ENCODE measurements at places on chromosomes 7 and 10.

- DNase-seq, result no peak
These were observed 2.4 kb upstream of the UNC5B start for GRCh38 chr10:71209731-71210541.

DNA sequence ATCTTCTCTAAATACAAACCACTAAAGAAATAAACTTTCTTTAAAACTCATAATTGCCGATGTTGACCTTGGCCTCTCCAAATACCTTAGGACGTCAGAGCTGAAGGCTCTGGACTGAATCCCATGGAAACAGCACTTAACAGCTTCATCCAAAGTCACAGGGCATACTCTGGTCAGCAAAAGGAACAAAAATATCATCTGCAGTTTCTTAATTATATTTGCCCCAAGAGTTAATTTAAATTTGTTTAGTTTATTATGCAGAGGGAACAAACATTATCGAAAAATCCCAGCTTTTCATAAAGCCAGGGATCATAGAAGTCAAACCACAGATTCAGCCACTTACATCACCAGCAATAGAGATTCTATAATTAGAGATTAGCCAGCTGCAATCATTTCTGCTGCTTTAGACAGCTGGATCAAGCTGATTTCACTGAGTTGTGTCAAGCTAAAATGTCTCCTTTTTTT, 20.5 kb upstream of the FAM13C start:
- no peak for DNase-seq

DNA sequence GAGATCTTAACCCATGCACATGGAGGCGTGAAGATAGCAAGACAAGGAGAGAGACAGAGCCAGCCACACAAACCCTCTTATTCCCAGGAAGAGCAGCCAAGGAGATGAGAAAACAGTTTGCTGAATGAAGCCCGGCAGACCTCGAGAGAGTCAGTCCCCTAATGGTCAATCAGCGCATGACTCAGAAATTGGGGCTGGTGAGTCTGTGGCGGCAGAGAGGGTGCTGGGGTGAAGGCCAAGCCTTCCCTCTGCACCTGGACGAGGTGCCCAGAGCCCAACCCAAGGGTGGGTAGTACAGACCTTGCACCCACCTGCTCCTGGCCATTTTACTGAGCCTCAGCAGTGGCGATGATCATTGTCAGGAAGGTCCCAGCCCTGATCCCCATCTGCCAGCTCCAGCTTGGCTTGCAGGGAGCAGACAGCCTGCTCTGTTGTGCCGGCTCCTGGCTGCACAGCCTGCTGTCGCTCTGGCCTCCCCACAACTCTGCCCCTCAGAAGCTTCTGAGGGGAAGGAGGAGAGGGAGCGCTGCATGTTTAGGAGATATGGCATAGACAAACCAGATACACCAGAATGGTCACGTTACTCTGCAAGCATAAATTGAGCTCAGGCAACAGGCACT, 256.6 kb downstream of the RPS24 start:
- DNase-seq, result no peak

GRCh38 chr10:36450380-36450779, 675.0 kb upstream of the ANKRD30A start:
- no peak for DNase-seq

- DNase-seq, result no peak
These were observed 46.5 kb upstream of the DGKI start for GRCh38 chr7:137893143-137893742.

- DNase-seq, result no peak
These were observed 3.2 kb downstream of the BZW2 start for GRCh38 chr7:16649196-16649595.

DNA sequence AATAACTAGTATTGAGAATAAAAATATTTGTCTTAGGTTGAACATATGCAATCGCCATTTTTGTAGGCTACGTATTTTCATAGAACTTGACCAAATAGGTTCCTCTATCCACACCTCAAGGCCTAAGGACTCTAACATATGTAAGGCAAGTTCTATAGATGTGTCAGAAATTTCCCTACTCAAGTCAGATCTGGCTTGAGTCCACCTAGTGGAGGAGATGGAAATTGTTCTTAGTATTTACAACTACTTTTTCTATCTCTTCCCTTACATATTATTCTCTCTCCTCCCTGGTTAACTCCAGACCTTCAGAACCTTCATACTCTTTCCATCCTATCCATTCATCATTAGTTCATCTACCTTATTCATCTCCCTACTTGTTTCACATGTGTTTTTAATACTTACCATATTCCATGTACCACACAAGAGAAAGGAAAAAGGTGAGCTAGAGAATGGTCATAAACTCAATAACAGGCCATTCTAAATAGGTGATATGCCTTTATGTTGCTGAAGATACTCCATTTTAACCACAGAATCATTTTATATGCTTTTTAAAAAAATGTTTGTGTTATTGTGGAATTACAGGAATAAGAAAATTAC, 174.5 kb upstream of the HDAC9 start:
- DNase-seq, result peak; percentile 38

DNA sequence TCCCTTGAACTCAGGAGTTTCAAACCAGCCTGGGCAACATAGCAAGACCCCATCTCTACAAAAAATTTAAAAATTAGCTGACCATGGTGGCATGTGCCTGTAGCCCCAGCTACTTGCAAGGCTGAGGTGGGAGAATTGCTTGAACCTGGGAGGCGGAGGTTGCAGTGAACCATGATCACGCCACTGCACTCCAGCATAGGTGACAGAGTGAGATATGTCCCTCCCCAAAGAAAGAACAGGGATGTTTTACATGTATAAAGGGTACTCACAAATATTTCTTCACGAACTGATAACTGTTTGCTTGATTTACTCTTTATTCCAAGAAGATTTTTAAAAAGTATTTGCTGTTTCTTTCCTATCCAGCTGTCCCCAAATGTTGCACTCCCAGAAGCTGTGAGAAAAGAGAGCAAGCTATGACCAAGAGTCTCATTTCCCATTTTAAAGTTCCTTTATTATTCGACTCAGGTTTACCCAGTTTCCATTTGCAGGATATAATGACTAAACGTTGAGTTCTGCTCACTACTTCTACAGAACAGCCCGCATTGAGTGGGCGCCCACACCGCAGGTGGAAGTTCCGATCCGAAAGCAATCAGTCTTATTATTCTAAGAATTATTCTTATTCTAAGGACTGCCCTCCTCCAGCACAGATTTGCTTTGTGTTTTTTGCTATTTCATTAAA, 90.7 kb downstream of the APBB1IP start:
- DNase-seq, result no peak

DNA sequence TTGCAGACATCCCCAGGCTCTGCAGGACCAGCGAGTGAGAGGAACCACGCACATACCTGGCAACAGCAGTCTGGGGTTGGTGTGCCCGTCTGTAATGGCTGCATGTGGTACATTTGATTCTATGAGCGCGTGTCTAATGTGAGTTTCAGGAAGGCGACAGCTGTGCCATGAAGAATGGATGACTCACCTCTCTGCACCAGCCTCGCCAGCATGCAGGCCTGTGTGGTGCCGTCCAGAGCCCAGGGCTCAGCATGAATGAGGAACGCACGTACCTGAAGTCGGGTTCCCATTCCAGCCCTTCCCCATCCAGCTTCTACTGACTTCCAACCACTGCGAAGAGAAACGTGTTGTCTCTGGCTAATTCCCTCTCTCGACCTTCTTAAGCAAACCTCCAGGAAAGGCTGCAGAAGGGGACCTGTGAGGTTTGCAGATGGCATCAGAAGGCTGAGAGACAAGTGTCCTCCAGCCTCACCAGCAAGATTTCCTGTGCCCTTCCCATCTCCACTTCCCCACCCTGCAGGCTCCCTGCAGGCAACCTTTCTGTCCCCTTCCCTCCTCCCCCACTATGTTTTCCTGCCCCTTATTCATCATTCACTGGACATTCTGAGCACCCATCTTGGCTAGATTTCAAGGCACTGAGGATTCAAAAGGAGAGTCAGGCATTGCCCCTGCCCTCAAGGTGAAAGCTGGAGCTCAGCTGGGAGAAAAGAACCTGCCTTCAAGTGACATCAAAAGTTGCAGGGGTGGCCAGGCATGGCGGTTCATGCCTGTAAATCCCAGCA, 54.3 kb downstream of the ASB13 start:
- DNase-seq, result no peak

- DNase-seq, result no peak
These were observed 858.3 kb downstream of the GRM8 start for GRCh38 chr7:126394406-126394805.

DNA sequence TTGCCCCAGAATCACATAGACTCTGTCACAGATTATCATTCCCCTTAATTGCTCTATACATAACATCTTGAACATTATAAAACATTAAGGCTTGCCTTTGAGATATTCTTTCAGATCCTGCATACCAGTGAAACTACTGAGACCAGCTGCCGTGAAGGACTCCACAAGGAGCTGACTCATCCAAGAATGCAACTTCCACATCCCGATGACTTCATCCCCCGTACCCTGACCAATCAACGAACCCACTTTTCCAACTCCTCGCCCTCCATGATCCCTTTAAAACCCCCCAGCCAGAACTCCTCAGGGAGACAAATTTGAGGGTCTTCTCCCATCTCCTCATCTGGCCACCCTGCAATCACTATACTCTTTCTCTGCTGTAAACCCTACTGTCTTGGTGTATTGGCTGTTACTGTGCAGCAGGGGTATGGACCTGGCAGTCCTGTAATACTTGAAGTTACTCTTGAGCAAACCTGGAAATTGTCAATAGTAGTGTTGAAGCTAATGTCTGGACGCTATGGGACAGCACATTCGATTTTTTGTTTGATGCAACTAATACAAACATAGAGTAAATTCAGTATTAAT, 49.8 kb downstream of the HTR5A start:
- DNase-seq, result no peak

DNA sequence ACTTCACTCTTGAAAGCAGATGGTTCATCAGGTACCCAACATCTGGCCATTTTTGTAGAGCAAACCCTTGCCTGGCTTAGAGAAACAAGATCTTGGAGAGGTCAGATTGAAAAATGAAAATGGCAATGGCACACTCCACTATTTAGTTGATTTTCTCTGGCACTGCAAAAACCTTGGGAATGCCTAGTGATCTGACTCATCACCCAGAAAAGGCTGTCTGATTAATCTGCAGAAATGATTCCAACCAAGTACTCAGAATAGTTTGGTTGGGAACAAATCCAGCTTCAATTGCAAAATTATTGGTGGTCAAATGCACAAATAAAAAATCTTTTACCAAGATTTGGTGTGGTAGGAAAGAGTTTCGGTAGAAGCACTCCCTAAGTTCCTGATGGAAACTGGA, 351.2 kb downstream of the PHTF2 start:
- no peak for DNase-seq

DNA sequence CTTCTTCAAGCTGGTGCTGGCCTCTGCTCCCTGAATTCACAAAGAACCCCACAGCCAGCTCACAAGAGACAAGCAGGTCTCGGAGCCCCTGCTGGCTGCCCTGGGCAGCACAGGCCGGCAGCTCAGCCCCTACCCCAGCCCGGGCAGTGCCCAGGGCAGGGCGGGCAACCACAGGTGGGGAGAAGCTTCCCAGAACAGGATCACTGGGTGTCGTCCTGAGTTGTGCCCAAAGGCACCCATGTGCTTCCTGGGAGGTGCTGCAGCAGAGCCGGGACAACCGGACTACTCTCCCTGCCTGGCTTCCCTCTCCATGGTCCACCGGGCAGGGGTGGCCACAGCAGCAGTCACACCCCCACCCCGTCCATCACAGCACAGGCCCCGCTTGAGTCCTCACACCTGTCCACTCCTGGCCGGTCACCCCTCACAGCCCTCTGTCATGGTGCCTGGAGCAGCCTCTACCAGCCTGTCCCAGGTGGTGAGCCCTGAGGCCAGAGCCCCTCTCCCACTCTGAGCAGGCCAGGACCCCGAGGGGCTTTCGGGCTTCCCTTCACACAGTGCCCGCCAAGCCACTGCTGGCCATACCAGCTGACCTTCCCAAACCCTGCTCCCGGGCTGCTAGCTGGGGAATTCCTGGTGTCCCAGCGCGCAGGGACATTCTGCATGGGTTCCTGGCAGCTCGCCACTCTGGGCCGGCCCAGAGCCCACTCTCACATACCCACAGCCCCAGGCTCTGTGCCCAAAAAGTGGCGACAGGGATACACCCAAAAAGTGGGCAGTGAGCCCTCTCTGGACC, 3.1 kb downstream of the RASGEF1A start:
- DNase-seq, result no peak

DNA sequence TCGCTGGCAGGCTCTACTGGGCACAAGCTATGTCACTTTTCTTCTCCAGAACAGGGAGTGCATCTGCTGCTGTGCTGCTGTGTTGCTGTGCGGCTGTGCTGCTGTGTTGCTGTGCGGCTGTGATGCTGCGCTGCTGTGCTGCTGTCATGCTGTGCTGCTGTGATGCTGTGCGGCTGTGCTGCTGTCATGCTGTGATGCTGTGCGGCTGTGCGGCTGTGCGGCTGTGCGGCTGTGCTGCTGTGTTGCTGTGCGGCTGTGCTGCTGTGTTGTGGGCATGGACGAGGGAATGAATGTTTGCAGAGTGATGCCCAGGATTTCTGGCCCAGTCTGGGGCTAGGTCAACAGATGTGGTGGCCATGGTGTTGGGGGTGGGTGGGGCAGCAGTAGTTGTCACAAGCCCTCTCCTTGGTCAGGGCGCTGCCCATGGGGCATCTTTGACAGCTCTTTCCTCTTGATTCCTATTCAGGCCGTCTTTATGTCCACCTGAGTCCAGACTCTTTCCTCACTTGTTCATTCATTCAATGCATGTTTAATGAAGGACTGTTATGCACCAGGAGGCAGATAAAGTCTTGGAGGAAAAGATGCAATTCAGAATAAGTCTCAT, 55.6 kb downstream of the C10orf120 start:
- DNase-seq, result no peak
